IPS DF 6.9 (cell line): ENCODE measurements at places on chromosomes 12 and 14.

- no peak for DNase-seq
Observed at GRCh38 chr12:6148061-6148460, 23.6 kb upstream of the VWF start.

GRCh38 chr12:43057566-43057965, 468.0 kb upstream of the PRICKLE1 start:
- no peak for DNase-seq

DNA sequence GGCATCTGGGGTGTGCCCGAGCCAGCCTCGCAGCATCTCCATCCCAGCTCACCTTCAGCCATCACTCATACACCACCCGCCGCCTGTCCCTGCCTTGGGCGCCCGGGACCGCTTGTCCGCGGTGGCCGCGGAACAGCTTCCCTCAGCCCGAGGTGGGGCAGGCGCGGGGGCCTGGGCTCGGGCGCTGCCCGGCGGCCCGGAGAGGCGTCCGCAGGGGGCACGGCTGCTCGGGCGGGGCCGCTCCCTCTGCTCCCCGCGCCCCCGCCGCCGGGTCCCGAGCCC, 430 bp downstream of the SLC41A2 start:
- DNase-seq: no peak

GRCh38 chr12:106249411-106250135, 1.8 kb upstream of the CKAP4 start:
- DNase-seq: no peak

DNA sequence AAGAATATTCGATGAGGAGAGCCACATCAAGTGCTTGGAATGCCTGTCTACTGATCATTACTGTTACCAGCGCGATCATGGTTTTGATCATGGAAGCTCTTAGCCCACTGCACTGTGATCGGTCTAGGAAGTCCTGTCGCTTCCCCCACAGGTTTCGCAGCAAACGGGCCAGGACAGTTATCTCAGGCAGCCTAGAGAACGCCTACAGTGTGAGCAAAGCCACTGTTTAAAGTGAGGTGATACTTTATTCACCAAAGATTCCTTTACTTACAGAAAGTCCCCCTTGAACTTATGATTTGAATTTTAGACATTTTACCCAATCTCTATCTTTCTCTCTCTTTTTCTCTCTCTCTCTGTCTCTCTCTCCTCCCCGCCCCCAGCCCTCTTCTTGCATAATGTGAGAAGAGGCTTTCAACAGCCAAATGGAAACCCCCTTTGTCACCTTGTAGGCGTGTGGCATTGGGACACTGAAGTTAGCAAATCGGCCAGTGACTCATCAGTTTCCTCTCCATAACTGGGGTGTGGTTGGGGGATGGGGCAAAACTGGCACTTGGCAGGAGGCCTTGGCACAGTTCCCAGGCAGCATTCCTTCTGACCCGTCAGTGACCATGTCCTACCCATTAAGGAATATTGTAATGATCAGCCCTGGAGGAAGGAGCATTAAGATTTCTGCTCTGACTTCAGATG, 214.8 kb downstream of the CHST11 start:
- DNase-seq: no peak

DNA sequence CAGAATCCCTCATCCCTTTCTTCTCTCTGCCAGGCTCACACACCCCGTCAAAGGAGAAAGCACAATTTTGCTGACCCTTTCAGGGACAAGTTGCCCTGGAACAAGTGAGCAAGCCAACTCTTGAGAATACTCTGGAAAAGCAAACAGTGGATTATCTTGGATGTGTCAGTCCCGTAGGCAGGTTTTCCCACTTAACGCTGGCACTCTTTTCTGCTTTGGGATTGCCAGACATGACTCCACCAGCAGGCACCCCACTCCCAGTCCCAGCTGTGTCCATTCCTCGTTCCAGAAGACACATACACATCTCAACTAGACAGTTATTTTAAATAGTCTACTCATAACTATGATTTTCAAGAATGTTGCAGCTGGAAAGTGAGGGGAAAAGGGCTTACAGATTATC, 145.5 kb upstream of the CDKN3 start:
- DNase-seq: no peak

DNA sequence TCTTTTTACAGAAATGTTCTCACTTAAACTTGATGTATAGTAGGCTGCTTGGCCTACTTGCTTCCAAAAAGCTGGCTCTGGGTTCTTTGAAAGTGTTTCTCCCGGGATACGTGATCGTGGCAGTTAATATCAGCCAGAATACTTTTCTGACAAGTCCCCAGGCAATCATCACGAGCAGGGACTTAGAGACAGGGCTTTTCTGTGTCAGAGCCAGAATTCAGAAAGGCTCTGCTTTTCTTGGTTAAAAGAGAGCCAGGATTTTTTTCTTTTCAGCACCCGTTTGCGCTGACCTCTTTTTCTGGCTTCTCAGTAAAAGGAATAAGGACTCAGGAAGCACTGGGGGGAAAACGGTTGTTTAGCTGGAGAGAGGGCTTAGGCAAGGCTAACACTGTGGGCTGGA, 57.8 kb upstream of the ARHGAP5 start:
- no peak for DNase-seq

GRCh38 chr12:99920353-99920960, 64.3 kb downstream of the ANKS1B start:
- DNase-seq: no peak

- DNase-seq: no peak
Observed at GRCh38 chr12:45585522-45586230, 143.8 kb upstream of the ARID2 start.

- no peak for DNase-seq
Observed at GRCh38 chr14:68450391-68451120, 342.3 kb downstream of the ZFP36L1 start.

- DNase-seq: no peak
Observed at GRCh38 chr14:102079700-102079979, 7.2 kb downstream of the HSP90AA1 start.

DNA sequence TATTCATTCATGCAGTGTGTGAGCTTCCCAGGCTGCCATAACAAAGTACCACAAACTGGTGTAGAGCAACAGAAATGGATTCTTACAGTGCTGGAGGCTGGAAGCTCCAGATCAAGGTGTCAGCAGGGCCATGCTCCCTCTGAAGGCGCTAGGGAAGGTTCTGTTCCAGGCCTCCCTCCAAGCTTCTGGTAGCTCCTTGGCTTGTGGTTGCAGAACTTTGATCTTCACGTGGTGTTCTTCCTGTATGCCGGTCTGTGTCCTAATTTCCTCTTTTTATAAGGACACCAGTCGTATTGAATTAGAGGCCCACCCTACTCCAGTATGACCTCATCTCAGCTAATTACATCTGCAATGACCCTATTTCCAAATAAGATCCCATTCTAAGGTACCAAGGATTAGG, 3.1 kb downstream of the OTUB2 start:
- DNase-seq: no peak

DNA sequence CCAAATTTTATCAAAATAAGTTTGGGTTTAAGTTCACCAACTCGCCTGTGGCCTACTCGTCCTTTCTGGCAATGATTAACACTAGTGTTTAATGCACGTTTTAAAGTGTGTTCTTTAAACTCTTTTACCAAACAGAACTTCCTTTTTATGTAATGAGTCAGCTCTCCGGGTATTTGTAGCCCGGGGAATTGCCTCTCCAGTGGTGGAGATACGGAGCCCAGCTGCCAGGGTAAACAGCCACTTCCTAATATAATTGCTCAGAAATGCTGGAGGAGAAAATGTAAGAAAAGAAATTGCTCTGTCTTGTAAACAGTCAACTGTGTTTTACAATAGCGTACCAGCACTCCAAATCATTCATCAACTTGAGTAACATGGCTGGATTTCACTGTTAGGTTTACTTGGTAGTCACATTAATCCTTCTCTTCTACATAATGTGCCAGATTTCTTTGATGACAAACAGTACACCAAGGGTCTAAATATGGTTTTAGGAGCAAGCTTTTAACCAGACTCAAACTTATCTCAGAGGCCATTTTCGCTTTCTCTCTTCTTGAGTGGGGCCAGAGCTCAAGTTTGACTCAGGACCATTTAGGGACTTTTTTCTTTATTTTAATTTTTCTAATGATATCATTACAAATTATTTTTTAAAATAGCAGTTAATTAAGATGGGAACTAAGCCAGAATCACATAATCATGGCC, 101.2 kb upstream of the SLC38A2 start:
- DNase-seq: no peak

DNA sequence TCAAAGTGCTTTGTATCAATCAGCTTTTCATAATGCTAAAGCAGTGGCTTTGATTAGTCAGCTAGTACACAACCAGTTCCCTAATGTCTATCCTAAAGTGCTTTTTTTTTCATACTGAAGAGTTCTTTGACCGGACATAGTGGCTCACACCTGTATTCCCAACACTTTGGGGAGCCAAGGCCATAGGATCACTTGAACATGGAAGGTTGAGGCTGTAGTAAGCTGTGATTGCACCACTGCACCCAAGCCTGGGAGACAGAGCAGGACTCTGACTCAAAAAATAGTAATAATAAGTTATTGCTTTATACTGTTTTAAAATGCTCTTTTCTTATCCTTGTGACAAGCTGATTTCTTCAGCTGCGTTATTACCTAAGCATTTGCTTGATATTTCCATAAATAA, 154.6 kb upstream of the AEBP2 start:
- no peak for DNase-seq

DNA sequence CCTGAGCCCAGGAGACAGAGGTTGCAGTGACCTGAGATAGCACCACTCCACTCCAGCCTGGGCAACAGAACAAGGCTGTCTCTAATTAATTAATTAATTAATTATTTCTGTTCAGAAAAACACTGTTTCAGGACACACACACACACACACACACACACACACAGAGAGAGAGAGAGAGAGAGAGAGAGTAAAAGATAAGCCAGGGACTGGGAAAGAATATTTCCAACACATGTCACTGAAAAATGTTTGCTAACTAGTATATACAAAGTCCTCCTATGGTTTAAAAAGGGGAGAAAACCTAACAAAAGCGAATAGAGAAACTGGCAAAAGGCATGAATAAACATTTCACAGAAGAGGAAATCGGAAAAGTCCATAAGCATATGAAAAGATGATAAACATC, 18.1 kb upstream of the LRIG3 start:
- no peak for DNase-seq
